AG20443 (cell line): ENCODE measurements at places on chromosomes 2 and 18.

DNA sequence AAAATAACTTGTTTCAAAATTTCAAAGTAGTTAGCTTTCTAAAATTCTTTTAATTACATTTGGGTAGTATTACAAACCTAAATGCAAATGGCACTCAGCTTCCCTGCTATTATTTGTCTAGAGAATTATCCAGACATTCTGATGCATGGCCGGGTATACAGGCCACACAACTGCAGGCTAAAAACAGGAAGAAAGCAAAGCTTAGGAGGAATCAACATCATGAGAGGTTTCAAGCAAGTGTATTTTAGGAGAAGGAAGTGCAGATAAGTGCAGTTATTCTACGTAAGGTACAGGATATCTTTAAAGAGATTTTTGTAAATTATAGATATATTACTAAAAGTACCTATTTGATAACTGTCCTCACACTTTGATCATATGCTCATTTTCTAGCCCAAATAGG, 46.8 kb upstream of the RNU4ATAC start:
- DNase-seq: no peak

- peak; percentile 7 for DNase-seq
Observed at GRCh38 chr2:127759931-127760330, 51.0 kb downstream of the WDR33 start.

GRCh38 chr2:150234787-150235446, 252.6 kb downstream of the RND3 start:
- peak; percentile 80 for DNase-seq

DNA sequence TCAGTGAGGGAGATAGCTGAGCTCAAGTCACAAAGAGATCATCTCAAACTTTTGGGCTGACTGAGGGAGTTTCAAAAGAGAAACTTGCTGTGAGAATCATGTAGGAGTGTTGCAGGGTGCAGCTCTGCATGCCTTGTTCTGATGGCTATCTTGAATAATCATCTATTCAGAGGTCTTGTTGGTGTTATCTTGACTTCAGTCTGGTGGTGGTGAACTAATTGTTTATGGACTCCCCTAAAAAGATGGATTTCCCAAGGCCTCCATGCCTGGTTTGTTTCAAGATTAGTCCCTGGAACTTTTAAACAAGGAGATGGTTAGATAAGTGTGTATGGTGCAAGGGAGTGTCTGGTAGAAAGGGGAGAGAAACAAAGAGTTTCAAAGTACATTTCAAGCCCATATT, 29.8 kb downstream of the SLC39A6 start:
- DNase-seq: no peak

DNA sequence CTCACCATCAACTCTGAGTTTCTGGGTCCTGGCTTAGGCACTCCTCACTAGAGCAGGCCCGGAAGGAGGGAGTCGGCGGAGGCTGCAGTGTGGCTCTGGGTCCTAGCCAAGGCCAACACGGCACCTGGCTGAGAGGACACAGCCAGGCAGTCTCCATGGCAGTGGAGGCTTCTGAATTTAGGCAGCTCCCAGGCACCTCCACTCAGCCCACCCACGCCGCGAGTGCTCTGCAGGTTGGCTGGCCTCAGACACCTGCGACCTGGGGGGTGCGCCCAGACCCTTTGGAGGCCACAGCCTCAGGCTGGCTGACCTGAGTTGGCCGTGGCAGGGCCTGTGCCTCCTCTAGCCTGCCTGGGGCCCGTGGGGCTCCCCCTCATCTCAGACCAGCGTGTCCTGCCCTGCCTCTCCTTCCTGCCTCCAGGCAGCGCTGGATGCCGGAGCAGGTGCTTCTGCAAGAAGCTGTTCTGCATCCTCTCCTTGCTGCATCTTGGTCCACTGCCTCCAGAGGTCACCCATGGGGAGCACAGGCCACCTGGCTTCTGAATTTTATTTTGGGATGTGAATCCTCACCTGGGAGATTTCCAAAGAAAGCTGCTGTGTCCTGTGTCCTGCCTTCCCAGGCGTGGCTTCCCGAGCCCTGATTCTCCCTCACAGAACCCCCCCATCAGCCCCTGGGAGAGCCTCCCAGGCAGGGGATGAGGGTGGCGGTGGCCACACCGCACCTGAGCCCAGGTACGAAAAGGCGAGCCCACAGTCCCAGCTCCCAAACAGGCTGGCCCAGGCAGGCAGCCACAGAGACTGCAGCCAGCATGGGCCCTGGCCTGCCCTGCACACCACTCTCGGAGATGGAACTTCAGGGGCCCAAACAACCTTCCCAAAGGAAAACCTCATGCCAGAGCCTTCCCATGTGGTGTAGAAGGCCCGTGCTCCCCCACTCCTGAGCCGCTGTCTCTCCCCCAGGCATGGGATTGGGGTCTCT, 23.4 kb downstream of the AQP12A start:
- no peak for DNase-seq

DNA sequence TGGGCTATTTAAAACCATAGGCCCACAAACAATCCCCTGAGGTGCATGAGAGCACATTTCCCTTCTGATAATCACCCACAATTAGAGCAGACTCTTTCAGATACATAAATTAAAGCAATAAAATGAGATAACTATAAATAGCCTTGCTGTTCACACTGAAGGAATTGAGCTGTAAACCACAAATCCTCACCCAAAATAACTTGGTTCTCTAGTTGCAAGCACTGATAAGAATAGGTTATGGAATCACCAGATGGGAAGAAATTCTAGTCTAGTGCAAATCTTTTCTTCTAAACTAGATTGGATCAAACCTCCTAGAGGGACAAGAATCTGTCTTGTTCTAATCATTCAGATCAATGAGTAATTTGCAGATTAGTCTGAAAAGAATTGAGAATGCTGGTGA, 64.6 kb downstream of the NAB1 start:
- DNase-seq: no peak

- DNase-seq: no peak
Observed at GRCh38 chr2:139067072-139067471, 286.9 kb upstream of the NXPH2 start.

- DNase-seq: no peak
Observed at GRCh38 chr2:28601616-28602015, 105.8 kb downstream of the PLB1 start.

DNA sequence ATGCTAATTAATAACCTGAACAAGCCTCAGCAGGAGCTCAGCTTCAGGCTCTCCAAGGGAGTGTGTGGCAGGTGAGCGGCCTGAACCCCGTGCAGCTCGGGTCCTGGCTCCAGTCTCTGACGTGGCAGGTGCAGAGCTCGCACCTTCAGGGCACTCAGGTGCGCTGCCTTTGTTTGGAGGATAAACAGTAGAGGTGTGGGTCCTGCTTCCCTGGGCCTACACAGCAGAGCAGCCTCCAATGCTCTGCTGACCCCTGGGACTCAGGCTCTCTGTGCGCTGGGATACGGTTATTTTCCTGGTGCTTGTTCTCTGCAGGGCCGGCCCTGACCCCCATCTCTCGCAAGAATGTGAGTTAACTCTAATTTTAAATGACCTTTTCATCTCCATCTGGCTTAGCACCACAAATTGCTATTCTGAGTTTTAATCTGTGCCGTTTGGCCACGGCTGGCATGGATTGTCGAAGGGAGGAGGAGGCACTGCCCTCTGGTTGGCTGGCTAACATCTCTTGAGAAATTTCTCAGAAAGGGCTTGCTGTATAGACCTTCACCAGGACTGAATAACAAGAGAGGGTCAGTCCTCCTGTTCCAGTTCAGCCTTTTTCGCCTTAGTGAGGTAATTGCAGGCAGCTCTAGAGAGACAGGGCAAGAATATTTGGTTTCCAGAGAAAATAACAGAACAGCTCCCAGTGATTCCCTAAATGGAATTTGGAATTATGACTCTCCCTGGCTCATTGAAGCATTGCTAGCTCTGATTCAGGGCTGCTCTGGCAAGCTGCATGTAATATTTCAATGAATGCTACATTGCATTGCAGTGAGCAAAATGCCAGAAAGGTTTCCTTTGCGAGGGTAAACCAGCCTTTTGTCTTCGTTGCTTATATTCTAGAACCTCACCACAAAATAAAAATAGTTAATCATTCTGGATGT, 161.8 kb downstream of the DCDC2C start:
- DNase-seq: no peak

GRCh38 chr18:76335859-76336640, 159.0 kb downstream of the ZNF516 start:
- no peak for DNase-seq

DNA sequence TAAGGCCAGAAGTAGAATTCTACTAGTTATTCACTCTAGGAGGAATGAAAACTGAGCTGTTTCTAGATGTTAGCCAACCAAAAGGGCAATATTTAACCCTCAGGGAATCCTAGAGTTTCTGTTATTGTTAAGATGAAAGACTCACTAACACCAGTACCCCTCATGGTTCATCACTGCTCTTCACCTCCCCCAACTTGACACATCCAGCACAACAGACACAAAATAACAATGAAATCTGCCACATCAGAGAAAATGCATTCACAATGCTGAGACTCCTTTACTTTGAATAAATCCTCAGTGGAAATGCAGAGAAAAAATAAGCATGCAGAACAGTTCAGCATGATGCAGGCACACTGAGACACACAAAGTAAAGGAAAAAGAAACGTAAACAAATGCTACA, 111.3 kb downstream of the RIF1 start:
- DNase-seq: no peak

DNA sequence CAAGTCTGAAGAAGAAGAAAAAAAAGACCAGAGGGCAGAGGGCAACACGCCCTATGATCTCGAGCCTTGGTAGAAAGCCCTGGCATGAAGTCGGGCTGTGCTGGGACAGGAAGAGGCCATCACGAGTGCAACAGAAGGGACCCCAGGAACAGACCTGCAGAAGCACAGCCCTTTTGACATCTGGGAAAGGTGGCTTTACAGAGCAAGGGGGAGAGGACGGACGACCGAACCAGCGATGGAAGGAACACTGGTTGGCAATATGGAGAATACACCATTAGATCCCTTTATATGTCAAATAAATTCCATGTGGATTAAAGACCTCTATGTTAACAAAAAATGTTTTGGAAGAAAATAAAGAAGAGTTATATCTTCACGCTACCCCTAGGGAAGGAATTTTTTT, 10.7 kb downstream of the KIF1A start:
- no peak for DNase-seq

GRCh38 chr2:218885981-218886947, 5.6 kb downstream of the WNT10A start:
- no peak for DNase-seq

DNA sequence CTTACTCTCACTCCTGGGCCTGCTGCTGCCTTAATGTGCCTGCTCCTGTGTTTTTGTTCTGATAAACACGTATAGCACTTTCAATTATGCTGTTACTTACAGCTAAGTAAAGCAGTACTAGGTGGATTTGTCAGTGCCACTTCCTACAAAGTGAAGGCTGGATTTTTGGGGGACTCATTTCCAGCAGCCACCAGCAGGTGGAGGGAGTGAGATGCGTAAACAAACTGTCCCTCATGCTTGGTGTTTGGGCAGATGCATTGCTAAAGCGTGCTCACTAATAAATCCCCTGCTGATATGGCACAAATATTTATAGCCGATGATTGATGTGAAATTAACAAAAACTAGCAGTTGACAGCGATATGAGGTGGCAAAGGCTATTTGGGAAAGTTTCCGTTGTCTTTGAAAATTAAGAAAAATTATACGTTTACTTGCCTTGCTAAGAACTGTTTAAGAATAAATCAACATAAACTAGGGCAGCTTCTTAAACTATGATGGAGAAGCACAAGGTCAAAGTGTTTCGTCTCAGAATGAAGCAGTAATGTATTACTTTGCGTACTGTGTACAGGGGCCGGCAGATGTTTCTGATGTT, 101.7 kb downstream of the AGAP1 start:
- peak; percentile 78 for DNase-seq

DNA sequence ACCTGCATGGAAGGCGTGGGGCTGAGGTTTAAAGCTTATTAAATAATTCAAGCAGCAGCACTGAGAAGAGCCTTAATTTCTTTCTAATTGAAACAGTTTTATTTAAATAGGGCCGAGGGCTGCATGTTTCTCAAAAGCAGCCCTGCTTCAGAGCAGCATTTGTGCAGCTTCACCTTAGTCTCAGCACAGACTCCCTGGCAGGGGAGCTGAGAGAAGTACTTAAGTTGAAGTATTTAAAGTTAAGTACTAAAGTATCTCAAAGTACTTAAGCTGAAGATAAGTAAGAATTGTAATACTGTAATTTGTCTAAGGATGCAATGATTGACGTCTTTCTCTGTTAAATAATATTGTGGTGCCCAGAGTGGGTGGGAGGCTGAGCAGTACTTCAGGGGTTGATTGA, 31.4 kb downstream of the IMPA2 start:
- no peak for DNase-seq

DNA sequence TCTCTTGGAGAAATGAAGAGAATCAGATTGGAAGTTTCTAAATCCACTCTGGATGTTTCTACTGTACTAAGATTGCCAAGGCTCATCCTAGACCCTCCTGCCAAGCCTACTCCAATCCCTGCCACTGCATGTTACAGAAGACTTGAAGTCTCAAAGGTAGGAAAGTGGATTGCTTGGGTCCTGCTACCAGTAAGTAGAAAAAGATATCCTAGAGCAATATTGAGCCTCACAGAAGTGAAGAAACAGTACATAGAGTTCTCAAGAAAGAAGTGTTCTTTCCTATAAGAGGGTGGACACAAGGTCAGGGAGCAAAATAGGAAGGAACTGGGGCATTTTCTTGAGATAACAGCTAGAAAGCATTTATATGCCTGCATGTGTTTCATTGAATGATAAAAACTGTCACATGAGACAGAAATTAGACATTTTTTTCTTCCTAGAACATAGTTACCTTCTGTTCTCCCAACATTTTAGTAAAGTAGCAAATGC, 232.9 kb downstream of the RBM43 start:
- no peak for DNase-seq

- no peak for DNase-seq
Observed at GRCh38 chr2:218716070-218716469, 5.4 kb downstream of the TTLL4 start.

- DNase-seq: no peak
Observed at GRCh38 chr2:169690958-169691357, 3.2 kb downstream of the CFAP210 start.

DNA sequence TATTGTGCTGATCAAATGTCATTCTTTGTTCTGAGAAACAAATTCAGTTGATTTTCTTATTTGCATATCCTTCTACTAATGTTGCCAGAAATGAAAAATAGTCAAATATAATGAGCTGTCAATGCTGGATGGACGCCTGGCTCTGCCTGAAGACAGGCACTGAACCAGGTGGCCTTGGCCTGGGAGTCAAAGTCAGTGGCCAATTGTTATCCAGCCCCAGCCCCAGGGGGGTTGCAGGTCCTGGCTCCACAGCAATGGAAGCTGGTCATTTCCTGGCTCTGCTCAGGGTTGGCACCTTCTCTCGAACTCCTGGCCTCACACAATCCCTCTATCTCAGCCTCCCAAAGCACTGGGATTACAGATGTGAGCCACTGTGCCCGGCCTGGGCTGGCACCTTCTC, 176.8 kb upstream of the GLI2 start:
- no peak for DNase-seq

DNA sequence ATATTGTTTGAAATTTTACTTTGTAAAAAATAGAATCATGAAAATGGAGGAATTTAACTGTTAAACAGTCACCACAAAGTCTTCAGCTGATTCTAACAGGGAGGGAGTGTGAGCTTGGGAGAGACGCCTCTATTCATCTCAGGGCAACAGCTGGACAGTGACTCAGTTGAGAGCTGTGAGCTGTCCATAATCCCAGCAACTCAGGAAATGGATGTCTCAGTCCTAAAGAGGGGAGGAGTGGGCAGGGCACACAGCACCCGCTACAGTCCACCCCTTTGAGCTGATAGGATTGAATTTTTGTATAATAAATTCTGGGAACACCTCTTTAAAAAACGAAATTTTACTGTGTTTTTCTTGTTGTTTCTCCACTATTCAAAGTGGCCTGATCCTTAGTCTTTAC, 255.1 kb upstream of the THUMPD2 start:
- peak; percentile 72 for DNase-seq
